ENCODE measurements at places on chromosomes 1 and 21.

- DNase-seq = no peak
These were observed 221.2 kb downstream of the CACNA1E start for GRCh38 chr1:181704546-181704945.

DNA sequence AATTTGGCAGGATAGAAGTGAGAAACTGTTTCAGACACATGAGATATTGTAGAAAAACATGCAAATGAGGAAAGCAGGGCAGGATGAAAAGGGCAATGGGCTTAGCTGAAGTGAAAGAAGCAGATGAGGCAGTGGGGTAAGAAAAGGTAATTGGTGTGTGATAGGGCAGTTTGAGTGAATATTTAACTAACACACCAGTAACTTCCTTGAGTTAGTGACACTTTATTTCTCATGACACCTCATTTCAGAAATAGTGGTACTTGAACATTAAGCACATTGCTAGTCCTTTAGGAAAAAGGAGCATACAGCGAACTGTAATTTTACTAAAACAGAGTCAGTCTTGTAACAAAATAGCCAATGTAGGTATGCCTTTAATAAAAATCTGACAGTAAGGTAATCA, 415.0 kb downstream of the DPYD start:
- no peak for DNase-seq

- no peak for DNase-seq
These were observed 1.7 kb upstream of the TNFSF4 start for GRCh38 chr1:173208868-173209267.

DNA sequence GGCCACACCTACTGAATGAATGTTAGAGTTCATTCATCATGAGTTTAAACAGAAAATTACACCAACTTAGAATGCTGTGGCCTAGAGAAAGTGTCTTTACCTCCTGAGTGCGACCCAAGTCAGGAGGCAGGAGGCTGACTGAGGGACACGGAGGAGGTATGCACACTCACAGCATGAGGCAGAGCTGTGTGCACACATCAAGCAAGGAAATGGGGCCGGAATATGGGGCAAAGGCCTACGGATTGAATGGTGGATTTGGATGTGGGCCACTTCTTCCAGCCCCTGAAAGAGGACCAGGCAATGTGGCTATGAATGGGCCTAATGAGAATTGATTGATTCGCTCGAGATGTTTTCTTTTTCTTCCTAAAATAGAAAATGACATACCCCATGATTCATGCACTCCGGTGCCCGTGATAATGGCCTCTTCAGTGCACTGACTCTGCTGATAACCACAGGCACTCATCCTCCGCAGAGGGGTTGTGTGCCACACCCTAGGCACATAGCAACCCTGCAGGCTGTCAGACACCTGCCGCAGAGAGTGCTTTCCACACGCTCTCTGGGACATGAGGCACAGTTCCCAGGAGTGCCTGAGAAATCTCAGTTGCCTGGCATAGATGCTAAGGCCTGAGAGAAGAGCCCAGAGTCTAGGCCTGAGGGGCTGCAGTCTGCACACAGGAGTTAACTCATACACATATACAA, 155.5 kb downstream of the GLUL start:
- DNase-seq = peak; percentile 37

- DNase-seq = no peak
These were observed 44.0 kb downstream of the TRIM62 start for GRCh38 chr1:33137800-33138199.

GRCh38 chr21:28554660-28555475, 437.8 kb downstream of the LTN1 start:
- DNase-seq = peak; percentile 79

DNA sequence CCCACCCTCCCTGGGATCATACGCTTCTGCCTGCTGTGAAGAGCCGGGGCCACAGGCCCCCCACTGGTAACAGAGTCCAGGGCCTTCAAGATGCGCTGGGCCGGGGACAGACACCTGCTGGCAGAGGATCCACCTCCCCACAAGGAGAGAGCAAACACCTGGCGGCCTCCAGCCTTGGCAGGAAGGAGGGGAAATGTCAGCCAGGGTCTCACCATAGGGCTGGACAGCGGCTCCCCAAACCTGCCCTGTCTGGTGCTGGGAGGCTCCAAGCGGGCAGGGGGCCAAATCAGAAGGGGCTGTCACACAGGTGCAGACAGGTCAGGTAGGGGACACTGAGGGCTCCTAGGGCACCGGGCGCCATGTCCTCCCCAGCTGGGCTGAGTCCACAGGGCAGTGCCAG, 58.9 kb downstream of the KCNAB2 start:
- DNase-seq = no peak

GRCh38 chr1:100780814-100781213, 61.3 kb downstream of the VCAM1 start:
- DNase-seq = no peak

DNA sequence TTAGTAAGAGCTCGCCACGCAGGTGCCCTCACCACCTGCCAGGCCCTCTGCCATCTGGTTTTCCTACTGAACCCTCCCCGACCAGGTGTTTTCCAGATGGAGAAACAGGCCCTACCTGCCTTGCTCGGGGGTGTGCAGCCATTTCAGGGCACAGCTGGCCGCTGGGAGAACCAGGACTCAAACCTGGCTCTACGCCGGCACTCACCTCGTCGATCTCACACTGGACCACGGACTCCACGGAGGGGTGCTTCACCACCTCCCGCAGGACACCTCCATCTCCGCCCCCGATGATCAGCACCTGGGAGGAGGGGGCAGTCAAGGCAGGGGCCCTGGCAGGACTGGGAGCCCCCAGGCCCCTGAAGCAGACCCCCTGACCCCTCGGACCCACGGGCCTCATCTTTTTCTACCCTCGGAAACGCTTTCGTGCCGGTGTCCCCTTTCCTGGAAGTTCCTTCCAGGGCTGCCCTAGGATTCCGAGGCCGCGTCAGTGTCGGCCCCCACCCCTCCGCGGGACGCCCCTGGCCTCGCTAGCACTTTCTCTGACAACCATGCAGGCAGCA, 1.1 kb downstream of the SRM start:
- no peak for DNase-seq

DNA sequence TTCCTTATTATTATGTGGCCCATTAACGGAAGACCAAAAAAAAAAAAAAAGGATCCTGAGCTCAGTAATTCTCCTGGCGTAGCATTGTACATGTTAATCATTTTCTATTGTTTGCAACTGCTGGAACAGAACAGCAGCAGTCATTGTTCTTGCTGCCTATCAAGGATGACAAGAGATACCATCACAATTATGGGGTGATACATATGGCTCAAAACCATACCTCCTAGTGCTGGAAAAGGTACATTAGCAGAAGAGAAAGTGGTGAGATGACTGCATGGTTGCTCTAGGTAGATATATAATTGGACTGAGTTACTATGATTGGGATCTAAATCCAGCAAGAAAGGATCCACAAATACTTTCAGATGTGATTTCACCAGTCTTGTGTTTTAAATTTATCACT, 13.3 kb upstream of the TLR5 start:
- DNase-seq = no peak

DNA sequence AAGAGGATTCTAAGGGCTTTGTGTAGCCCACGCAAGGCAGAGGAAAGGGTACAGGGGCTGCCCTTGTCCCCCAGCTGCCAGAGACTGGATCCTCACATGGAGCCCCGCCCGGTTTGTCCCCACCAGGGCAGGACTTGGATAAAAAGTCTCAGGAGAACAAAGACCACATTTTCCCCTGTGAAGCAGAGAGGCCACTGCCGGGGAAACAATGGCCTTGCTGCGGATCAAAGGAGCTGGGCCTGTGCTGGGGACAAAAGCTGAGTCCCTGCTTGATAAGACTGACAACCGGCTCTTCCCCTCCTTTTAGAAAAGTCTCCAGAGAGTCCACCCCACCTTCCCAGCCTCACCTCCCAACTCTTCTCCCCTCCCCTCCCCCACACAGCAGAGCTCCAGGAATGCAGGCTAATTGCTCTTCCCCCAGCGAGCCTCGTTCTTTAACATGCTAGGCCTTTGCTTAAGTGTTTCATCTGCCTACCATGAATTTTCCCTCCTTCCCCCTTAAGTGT, 142.4 kb downstream of the PLPP3 start:
- no peak for DNase-seq

DNA sequence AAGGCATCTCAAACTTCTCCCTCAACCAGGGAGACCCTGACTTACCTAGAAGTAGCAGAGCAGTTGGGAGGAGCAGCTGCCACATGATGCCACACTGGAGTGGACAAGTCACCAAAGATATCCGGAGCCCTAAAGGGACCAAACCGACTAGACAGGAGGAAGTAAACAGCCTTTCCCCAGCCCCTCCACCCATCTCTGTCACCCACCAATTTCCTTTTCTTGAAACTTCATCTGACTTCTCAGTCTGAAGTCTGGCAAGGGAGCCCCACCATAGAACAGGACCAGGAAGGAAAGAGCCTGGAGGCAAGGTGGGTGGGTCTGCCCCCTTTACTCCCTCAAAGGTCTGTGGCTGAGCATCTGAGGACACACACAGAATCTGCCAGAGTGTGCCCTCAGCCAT, at the start of gene FCGR3A:
FCGR3A (minus strand) TSS at position 167 of the 400 bp plus-strand sequence; CDS start at position 85, 82 bp downstream.
- DNase-seq = no peak

- no peak for DNase-seq
These were observed 54.7 kb downstream of the C1orf94 start for GRCh38 chr1:34231441-34231840.

DNA sequence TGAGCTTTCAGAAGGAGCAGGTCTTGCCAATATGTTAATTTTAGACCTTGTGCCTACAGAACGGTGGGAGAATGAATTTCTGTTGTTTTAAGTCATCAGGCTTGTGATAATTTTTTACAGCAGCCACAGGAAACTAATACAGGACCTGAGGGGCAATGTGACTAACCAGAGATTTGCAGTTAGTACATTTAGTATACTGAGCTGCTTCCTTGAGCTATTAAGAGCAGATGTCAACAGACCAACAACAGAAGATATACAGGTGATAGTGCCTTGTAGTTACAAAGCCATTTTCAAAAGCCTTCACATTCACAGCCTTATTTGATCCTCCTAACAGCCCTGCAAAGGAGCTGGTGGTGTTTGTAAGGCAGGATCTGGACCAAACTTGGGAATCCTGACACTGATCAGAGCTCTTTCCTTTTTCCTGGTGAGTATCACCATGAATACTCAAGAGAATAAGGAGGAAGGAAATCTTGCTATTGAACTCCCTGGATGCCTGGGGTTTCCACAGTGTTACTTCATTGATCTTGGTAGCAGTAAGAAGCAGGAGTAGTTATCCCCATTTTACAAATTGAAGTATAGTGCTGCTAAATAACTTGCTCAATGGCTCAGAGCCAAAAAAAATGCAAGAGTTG, 4.7 kb upstream of the SLAMF1 start:
- DNase-seq = no peak

DNA sequence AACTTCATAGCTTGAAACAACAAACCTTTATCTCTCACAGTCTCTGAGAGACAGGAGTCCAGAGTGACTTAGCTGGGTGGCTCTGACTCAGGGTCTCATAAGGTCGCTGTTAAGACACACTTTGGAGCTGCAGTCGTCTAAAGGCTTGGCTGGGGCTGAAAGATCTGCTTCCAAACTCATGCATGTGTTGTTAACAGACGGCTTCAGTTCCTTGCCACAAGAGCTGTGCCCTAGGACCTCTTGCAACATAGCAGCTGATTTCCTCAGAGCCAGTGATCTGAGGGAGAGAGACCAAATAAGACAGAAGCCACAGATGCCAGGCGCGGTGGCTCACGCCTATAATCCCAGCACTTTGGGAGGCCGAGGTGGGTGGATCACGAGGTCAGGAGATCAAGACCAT, 176.8 kb downstream of the DISC1 start:
- peak; percentile 30 for DNase-seq

GRCh38 chr1:72177711-72178110, 104.6 kb downstream of the NEGR1 start:
- DNase-seq = peak; percentile 15

- no peak for DNase-seq
These were observed 295.5 kb upstream of the KAZN start for GRCh38 chr1:14303011-14303410.

DNA sequence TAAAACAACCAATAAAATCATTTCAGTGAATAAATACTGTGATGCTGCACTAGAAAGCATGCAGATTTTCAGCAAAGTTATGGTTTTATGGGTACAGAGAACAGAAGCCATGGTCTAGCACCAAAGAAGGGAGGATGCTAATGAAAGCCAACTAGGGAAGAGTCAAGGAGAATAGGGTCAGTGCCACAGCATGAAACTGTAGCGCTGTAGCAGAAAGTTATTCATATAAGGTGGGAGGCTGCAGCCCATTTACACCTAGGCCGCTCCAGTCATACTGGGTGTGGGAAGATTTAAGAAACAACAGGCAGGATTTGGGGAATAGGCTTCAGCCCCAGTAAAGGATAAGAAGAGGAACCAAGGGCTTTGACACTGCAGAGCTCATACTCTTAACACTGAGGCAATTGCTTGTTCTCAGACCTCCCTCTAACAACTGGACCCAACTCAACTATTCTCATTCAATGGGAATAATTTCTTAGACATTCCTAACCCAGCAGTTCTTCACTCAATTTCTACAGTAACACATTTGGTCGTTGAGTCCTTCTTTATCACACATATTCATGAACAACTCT, 4.4 kb downstream of the IFI16 start:
- no peak for DNase-seq

DNA sequence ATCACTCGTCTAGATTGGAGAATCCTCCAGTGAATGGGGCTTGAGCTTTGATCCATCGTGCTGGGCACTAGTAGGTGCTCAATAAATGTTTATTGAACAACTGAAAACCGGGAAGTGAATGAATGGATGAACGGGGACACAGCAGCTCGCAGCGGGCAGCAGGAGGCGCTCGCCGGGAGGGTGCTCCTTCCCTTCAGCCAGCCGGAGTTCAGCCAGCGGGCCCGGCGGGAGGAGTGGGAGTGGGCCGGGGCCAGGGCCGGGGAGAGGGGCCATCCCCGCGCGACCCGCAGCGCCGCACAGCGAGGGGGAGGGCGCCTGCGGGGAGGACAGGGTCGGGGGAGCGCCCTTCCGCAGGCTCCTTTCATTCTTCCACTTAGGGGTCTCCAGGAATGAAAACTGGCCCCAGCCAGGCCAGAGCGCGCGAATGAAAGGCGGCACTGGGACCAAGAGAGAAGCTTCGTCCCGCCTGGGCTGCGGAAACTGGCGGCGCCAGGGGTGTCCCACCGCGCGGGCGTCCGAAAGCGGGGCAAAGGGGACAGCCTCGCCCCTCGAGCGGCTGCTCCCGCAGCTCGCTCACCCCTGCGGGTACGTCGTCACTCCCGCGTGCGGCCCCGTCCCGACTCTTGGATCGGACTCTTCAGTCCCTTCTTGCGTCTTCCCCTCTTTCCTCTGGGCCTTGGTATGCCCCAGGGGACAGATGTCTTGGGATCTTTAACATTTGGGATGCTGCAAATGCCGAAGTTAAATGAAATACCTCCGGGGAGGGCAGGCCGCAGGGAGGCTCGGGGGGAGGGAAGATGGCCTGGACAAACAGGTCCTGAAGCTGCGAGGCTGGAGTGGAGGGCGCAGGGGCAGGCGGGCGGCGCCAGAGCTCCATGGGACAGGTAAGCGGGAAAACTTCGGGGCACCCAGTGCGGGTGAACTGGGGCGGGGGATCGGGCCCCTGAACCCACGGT, 3.6 kb upstream of the INAVA start:
- peak; percentile 27 for DNase-seq

Measured in astrocyte (in vitro differentiated cells and primary cell).